Suprapubic skin (tissue), 4 donors: ENCODE measurements at places on chromosomes 1 and 21. TPM values are rescaled to one million over a fixed set of nuclear protein-coding genes. Genes with fewer than 3 reads are reported as not detected.

CCDC17 gene
- 3.2 TPM for total RNA-seq

C4BPA gene
- total RNA-seq, result not detected

RUNX1 gene
- total RNA-seq, result 15.4 TPM

LCE2C gene
- total RNA-seq, result 66.5 TPM

ATP1A1 gene
- 556 TPM for total RNA-seq

COL11A1 gene
- not detected for total RNA-seq

ADAMTS1 gene
- 22.9 TPM for total RNA-seq

PADI3 gene
- total RNA-seq, result 2.4 TPM

PIGK gene
- total RNA-seq, result 16.0 TPM

VAV3 gene
- 239 TPM for total RNA-seq

PODN gene
- total RNA-seq, result 13.9 TPM

TRMT13 gene
- total RNA-seq, result 14.9 TPM

NBPF10 gene
- total RNA-seq, result 1.8 TPM

CNR2 gene
- not detected for total RNA-seq

FASLG gene
- total RNA-seq, result not detected

CLIC6 gene
- 10.0 TPM for total RNA-seq

ATP1A4 gene
- not detected for total RNA-seq

- no peak for DNase-seq
Measured at GRCh38 chr1:153852170-153852569, 70.6 kb downstream of the GATAD2B start.

GRCh38 chr1:185343306-185343705, 26.3 kb upstream of the IVNS1ABP start:
- no peak for DNase-seq

DNA sequence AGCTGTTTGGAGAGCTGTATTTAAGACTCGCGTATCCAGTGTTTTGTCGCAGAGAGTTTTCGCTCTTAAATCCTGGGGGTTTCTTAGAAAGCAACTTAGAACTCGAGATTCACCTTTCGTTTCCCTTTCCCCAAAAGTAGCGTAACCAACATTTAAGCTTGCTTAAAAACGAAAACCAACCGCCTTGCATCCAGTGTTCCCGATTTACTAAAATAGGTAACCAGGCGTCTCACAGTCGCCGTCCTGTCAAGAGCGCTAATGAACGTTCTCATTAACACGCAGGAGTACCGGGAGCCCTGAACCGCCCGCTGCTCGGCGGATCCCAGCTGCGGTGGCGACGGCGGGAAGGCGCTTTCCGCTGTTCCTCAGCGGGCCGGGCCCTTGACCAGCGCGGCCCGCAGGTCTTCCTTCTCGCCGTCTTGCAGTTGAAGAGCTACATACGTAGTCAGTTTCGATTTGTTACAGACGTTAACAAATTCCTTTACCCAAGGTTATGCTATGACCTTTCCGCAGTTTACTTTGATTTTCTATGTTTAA, 1.9 kb downstream of the OLIG1 start:
- no peak for DNase-seq

GRCh38 chr1:13763222-13763621, 63.2 kb downstream of the PRDM2 start:
- no peak for DNase-seq

DNA sequence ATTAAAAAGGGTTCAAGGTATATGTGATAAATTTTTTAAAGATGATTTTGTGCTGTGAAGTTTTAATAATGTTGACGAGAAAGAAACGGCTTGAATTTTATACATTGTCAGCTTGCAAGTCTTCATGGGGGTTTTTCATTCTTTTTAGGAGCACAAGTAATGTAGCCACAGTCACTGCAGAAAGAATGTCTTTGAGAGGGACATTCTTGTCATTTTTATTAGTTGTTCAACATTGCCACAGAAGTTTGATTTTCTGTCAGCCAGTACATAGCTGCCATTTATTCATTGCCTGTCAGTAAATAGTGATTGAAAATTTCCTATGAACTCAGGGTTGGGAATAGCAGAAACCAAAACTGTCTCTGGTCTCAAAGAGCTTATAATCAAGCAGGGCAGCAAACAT, 156.3 kb downstream of the DHRS3 start:
- no peak for DNase-seq

- no peak for DNase-seq
Measured at GRCh38 chr1:155158991-155159390, 14.1 kb downstream of the KRTCAP2 start.

GRCh38 chr1:210222340-210223006, 10.1 kb upstream of the SERTAD4 start:
- DNase-seq, result no peak

- DNase-seq, result no peak
Measured at GRCh38 chr1:5390504-5390903, 601.7 kb downstream of the NPHP4 start.

DNA sequence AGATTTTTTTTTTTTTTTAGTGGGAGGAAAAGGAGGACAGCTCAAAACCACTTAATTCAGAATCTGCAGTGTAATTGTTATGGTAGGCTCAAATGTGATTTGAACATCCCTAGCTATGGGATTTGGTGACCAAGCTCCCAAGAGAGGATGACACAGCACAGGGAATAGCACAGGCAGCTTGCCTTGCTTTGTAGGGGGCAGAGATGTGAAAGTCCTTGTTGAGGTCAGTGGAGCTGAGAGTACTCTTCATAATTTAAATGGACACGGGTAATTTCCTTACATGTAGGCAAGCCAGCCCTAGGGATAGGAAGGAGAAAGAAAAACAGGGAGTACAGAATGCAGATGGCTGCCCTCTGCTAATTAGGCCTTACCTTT, 3.2 kb upstream of the UCK2 start:
- no peak for DNase-seq

- no peak for DNase-seq
Measured at GRCh38 chr1:186865253-186865652, 36.5 kb downstream of the PLA2G4A start.

DNA sequence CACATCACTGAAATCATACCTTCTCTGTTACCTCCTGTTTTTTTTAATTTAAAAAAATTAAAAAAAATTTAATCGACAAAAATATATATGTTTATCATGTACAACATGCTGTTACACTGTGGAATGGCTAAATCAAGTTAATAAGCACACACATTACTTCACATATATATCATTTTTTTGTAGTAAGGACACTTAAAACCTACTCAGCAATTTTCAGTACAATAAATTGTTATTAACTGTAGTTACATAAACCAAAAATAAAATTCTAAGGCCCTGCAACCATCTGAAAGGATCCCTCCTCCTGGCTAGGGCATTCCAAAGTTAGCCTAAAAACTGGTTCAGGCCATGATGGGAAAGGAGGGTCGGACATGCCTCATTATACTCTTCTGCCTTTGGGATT, 23.6 kb upstream of the COQ8A start:
- no peak for DNase-seq

- no peak for DNase-seq
Measured at GRCh38 chr1:38559446-38560165, 300.0 kb downstream of the RRAGC start.

GRCh38 chr1:184225283-184226099, 161.3 kb upstream of the C1orf21 start:
- DNase-seq, result no peak

DNA sequence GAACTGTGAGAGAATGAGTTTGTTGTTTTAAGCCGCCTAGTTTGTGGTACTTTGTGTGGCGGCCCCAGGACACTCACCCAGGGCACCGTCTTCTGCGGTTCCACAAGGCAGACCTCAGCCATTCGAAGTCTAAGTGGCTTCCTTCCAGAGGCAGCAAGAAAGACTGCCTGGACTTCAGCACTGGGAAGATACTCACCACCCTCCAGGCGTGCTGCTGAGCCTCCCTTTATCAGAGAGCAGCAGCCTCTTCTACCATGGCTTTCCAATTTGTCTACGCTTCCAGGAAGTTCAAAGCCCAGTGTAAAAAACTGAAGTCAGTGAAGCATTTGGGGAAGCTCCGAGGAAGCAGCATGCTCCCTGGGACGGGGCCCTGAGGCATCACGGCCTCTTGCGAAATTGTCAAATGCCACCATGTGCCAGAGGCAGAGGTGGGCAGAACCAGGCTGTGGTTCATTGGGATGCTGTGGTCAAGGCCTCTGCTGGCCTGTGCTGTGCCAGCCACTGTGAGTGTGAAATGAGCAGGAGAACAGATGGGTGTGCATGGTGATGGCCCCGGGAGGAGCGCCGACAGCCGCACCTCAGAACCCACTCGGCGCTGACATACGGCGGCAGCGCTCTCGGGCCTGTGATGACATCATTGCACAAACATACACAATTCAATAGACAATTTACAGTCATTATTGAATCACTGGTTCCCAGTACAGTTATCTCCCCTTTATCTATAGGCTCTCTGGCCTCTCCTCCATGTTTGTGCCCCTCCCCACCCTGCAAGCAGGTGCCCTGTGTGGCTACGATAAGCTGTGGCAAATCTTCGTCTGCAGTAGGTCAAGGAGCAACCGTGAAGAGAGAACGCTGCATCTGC, 110.4 kb downstream of the PDE9A start:
- no peak for DNase-seq

GRCh38 chr21:26499495-26499894, 73.6 kb downstream of the CYYR1 start:
- DNase-seq, result no peak

GRCh38 chr1:15189692-15190370, 36.3 kb downstream of the TMEM51 start:
- DNase-seq, result no peak

DNA sequence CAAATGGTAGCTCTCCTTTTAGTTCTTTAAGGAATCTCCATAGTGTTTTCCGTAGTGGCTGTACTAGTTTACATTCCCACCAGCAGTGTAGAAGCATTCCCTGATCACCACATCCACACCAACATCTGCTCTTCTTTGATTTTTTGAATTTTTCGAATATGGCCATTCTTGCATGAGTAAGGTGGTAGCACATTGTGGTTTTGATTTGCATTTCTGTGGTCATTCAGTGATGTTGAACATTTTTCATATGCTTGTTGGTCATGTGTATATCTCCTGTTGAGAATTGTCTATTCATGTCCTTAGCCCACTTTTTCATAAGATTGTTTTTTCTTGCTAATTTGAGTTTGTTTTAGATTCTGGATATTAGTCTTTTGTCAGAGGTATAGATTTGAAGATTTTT, 84.6 kb upstream of the B3GALT2 start:
- no peak for DNase-seq

GRCh38 chr1:14974361-14974760, 179.2 kb upstream of the TMEM51 start:
- DNase-seq, result no peak

DNA sequence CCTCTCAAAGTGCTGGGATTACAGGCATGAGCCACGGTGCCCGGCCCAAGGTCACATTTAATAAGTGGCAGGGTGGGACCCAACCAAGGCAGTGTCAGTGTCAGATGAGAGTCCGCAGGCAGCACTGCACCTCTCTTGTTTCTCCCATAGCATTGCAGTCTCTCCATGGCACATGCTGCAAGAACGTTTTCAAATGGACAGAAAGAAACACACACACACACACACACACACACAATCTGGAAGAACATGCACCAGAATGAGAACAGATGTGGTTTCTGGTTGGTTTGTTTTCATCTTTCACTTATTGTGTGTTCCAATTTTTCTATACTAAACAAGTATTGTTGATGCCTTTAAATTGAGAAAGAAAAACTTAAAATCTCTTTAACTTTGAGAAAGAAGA, 126.5 kb downstream of the SYF2 start:
- DNase-seq, result no peak

- peak; percentile 82 for DNase-seq
Measured at GRCh38 chr1:205658943-205659581, 21.2 kb downstream of the SLC45A3 start.

DNA sequence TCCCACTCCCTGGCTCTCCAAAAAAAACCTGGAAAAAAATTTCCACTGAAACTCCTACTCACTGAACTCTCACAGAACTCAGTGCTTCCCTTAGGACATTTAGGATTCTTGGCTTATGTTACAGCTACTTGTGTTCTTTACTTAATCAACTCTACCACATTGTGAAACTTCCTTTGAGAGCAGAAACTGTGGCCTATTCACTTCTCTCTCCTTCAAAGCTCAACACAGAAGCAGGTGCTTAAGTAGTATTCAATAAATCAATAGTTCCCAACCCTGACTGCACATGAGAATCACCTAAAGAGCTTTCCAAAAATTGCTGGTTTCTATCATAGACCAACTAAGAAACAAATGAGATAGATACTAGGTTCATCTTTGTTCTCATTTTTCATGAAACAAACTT, 67.9 kb upstream of the DMRTA2 start:
- DNase-seq, result no peak
